ENCODE measurements at places on chromosomes 7 and 10.

GRCh38 chr7:34086064-34086463, 180.7 kb downstream of the BMPER start:
- H3K27me3 ChIP-seq: no peaks in the 10 kb centered on the region
- DNase-seq: no peak
- no peak overlapping the region for H3K27ac ChIP-seq
- no peak overlapping the region for H3K4me3 ChIP-seq

- H3K4me3 ChIP-seq: peak overlapping the region; percentile 33
- no peaks in the 10 kb centered on the region for H3K36me3 ChIP-seq
- H3K27me3 ChIP-seq: peaks cover 89% of the 10 kb centered on the region
- H3K27ac ChIP-seq: no peak overlapping the region
Measured at GRCh38 chr10:93071674-93072224, 1.9 kb upstream of the CYP26A1 start.

GRCh38 chr10:99815621-99816020, 33.2 kb downstream of the ABCC2 start:
- H3K36me3 ChIP-seq: no peaks in the 10 kb centered on the region
- no peaks in the 10 kb centered on the region for H3K27me3 ChIP-seq
- no peaks in the 10 kb centered on the region for H3K4me1 ChIP-seq
- H3K4me3 ChIP-seq: no peak overlapping the region

DNA sequence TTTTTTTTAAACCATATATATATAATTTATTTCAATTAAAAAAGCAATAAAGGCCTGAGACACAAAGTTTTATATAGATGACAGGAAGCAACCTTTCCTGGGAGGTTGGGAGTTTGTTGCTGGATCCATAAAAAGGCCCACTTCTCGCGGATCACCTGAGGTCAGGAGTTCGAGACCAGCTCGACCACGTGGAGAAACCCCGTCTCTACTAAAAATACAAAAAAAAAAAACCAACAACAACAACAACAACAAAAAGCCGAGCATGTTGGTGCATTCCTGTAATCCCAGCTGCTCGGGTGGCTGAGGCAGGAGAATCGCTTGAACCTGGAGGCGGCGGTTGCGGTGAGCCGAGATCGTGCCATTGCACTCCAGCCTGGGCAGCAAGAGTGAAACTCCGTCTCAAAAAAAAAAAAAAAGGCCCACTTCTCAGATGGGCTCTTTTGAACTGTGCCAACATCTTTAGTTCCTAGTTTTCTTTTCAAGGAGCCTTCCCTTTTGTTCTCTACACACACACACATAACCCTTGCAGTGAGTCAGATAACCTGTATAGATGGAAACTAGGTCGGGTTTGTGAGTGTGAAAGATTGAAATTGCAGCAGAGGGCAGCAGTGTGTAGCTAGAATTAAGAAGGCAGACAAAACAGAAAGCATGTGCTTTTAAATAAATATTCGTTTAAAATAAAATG, 1.2 kb upstream of the SMNDC1 start:
- DNase-seq: peak; percentile 69
- H3K27me3 ChIP-seq: no peaks in the 10 kb centered on the region
- H3K4me3 ChIP-seq: no peak overlapping the region
- H3K4me1 ChIP-seq: no peaks in the 10 kb centered on the region
- H3K27ac ChIP-seq: peak overlapping the region; percentile 93

DNA sequence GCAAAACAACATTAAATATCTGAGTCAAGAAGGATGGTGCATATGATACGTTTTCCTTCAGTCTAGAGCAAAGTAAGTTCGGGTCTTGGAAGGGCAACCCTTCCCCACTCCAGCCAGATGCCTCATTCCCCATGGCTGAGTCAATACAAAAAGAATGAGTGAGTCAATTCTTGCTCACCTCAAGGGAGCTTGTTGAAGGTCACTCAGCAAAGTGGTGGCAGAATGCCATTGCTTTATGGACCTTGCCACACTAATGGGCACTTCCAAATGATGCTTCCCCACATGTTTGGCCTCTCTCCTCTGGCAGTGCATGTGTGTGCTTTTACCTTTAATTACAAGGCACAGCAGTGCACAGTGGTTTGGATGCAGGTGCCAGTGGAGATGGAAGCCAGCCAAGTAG, 296.5 kb downstream of the SORCS3 start:
- H3K4me3 ChIP-seq: no peak overlapping the region
- H3K4me1 ChIP-seq: no peaks in the 10 kb centered on the region
- no peak overlapping the region for H3K27ac ChIP-seq
- H3K36me3 ChIP-seq: no peaks in the 10 kb centered on the region
- no peak for DNase-seq

DNA sequence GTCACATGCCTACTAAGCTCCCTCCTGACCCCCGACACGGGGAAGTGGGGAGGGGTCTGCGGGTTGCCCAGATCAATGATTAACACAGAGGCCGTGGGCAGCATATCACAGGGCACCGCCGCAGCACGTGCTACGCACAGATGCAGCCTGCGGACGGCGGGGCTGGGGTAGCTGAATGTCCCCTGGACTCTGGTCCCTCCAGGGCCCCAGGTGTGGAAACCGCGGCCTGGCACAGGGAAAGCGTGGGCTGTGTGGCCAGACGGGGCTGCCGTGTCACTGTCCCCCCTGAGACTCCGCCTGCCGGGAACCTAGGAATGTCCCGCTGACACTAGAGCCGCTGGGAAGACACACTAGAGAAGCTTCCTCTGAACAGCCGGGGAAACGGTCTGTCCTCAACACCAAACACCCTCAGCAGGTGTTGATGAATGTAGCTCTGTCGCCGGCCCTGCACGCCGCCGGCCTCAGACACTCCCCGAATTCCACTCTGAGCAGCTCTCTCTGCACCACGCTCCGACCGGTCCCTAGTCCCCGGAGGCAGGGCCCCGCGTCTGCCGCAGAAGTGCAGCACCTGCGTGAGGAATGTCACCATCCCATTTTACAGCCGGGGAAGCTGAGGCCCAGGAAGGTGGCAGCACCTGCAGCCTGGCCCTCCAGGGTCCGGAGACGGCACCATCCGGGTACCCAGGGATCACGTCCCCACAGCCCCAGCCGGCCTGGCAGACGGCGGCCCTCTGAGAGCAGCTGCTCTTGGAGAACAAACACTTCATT, 33.4 kb upstream of the PDGFA start:
- no peaks in the 10 kb centered on the region for H3K4me1 ChIP-seq
- no peak overlapping the region for H3K27ac ChIP-seq
- no peaks in the 10 kb centered on the region for H3K27me3 ChIP-seq
